ENCODE measurements at places on chromosomes 7 and 10. TPM values are rescaled to one million over a fixed set of nuclear protein-coding genes. Genes with fewer than 3 reads are reported as not detected.

- DNase-seq = peak; percentile 13
Observed at GRCh38 chr10:125976960-125977605, 80.7 kb downstream of the FANK1 start.

Gene FBXO24
- 1.3 TPM for total RNA-seq

DNA sequence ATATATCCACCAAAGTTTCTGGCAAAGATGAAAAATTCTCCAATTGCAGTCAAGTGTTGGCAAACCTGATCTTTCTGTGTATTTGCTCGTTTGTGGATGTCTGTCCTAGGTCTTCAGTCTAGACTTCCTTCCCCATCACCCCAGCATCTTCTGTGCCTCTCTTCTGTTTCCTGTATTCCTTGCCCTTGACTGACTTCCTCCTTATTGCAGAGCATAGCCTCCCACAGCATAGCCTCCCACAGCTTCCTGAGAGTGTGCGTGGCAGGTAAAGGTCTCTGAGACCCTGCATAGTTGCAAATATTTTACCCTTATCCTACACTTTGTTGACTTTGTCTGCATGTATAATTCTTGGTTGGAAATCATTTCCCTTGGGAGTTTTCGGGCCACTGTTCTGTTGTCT is 18.4 kb downstream of the SLC18A2 start:
- DNase-seq = no peak

Gene TBXAS1
- 1.3 TPM for total RNA-seq

DNA sequence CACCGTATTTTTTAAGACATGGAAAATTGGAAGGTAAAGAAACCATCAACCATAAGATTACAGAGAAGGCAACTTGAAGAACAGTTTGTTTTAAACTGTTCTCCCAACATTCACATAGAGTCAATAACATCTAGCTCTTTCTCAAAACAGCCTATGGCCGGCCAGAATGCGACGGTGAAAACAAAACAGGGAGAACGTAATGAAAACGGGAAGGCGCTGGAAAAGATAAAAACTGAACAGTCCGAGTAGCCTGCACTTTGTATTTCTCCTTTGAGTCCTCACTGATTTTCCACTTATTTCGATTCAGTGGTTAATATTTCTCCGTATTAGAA is 637 bp downstream of the MICU1 start:
- DNase-seq = peak; percentile 4

- DNase-seq = peak; percentile 67
Observed at GRCh38 chr10:112565434-112566053, 118.5 kb downstream of the VTI1A start.

- peak; percentile 22 for DNase-seq
Observed at GRCh38 chr7:64888901-64889685, 14.0 kb upstream of the ZNF273 start.

Gene CLEC2L
- total RNA-seq = not detected

DNA sequence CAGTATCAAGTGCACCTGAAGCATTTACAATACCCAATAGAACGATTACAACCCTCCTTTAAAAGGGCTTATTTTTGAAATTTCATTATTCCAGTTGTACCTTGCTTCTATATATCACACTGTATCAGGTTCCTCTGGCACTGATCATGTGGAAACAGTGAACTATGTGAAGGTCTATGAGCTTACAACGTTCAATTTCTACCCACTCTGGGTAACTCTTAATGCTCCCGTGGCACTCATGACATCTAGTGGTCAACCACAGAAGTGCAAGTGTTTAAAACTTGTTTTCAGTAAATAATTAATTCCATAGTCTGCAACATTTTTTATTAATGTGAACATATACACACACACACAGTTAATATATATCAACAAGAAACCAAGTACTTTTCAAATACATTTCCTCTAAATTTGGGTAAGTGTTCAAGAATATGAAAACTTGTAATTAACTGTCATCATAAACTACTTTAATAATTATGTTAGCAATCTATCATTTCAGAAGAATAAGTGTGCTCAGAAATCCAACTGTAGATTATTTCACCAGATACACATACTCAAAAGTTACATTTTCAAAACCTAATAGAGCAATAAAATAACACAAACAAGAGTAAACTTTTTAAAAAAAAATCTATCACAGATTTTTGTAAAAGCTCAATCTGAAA is 61.0 kb downstream of the MPP7 start:
- peak; percentile 50 for DNase-seq

- DNase-seq = no peak
Observed at GRCh38 chr10:100744136-100744986, 1.0 kb upstream of the PAX2 start.

Gene DDX50
- total RNA-seq = 35.2 TPM

DNA sequence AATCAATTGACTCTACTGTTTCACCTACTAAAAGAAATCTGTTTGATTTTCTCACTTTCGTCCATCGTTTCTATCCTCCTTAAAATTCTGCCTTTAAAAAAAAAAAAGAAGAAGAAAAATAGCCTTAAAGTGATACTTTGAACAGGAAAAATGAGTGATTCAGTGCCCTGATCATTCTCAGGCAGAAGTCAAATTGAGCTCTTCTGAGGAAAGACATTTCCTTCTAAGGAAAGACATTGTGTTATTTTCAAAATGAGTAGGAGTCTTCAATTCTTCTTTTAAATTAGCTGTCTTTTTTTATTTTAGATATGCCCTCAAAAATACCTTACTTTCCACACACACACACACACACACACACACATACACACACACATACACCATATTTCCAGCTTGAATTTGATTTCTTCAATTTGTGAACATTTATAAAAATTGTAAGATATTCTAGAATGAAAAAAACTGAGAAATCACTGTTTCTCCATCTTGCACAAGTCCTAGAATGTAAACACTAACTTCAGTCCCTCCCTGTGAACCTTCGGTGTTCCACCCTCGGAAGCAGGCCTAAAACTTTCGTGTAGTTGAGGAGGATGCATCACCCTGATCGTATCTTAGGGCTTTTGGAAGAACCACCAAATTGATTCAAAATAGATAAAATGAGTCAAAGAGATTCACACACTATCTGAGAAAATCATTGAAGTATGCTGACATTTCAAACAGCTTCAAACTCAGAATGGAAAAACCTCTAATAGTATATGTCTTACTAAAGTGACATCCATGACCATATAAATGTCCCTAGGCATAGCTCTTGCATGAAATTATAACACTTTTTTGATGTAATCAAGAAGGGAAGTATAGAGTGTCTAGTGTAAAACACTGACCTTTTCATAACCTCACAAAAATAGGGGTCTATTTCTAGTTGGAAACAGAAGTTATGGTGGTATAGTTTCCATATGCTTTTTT is 270.8 kb downstream of the GATA3 start:
- DNase-seq = no peak

- DNase-seq = no peak
Observed at GRCh38 chr10:129090618-129091366, 376.2 kb upstream of the MGMT start.

DNA sequence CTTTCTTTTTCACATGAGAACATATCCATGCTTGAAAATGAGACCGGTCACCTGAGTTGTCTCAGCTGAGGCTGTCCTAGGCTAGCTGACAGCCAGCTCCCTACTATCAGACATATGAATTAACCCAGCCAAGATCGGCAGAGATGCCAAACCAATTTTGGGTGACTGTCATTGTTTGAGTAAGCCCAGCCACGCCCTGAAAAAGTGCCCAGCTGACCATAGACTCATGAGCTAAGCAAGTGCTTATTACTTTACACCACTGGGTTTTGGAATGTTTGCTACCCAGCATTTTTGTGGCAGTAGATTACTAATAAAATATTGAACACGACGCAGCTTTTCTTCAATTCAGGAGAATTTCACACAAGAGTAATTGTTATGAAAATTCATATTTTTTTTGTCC is 265.2 kb upstream of the LYZL1 start:
- DNase-seq = no peak

Gene SPDYE16
- total RNA-seq = not detected

DNA sequence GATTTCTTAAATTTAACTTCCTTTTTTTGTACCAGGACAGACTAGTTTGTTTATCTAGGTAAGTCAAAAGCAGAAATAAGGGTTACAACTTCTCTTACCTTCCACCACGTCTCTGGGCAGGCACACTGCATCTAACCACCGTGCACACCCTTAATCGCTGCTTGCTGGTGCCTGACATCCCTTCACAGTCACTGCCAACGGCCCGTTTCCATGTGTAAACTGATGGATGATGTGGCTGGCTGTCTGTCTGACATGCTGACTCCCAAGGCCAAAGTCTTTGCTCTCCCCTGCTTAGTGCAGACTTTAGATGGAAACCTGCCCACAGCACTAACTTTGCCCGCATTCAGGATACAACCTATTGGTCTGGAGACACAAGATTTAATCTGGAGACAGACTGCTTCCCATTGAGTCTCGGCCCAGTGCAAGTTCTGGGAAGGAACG is 1.1 kb downstream of the TMEM273 start:
- DNase-seq = no peak

DNA sequence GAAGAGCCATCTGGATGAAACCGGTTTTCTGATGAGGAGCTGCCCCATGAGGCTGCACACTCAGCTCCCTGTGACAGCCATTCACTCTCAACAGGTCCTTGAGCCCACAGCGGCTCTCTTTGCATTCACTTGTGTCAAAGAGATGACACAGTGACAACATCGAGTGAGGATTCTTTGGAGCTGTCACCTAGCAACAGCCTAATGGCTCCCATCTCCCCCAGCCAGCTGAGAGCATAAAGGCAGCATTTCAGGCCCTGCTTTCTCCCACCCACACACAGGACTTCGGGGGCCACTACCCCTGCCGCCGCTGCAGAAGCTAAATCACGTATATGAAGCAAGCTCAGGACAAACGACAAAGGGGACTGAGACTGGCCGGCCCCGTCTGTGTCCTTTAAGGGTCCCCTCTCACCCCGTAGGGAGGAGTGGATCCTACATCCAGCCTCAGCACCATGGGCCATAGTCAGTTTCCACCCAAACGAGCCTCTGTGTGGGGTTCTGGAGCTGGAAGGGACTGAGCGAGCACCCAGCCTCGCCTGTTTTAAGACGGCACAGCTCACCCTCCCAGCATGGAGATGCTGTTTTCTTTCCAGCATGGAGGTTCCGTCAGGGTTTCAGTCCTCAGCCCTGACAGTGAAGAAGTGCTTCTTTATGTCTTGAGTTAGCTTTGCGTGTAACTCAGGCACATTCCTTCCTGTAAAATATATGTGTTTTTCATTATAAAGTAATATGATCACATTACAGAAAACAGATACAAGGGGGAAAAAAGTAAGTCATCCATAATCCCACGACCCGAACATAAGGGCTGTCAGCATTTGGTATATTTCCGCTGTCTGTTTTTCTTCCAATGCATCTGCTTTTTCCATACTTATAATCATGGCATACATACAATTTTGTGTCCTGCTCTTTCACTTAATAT is 4.9 kb downstream of the CPA4 start:
- no peak for DNase-seq

Gene ZNF438
- 4.3 TPM for total RNA-seq

- DNase-seq = no peak
Observed at GRCh38 chr10:88156341-88156740, 292.9 kb downstream of the PTEN start.

DNA sequence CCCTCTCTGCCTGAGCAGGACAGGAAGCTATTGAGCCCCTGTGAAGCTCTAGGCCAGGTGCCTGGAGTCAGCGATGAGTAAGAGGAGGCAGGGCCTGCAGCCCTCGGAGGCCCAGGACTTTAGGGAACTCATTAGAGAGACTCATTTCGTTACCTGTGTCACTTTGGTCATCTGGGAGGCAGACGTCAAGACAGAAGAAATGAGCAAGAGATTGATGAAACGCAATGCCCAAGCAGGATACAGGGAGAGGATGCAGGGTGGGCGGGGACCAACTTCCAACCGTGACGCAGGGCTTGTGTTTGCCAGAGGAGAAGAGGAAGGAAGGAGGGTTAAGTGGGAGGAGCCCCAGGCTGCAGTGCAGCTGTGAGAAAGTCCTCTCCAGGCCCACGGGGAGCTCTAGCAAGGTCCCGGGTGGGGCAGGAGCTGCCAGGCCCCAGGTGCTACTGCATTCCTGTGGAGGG is 26.4 kb upstream of the GNA12 start:
- peak; percentile 52 for DNase-seq

GRCh38 chr10:45044290-45044689 is 43.6 kb downstream of the ZNF22 start:
- no peak for DNase-seq

GRCh38 chr10:100359030-100359432 is 12.0 kb downstream of the SCD start:
- no peak for DNase-seq

Gene EPO
- 0.33 TPM for total RNA-seq

DNA sequence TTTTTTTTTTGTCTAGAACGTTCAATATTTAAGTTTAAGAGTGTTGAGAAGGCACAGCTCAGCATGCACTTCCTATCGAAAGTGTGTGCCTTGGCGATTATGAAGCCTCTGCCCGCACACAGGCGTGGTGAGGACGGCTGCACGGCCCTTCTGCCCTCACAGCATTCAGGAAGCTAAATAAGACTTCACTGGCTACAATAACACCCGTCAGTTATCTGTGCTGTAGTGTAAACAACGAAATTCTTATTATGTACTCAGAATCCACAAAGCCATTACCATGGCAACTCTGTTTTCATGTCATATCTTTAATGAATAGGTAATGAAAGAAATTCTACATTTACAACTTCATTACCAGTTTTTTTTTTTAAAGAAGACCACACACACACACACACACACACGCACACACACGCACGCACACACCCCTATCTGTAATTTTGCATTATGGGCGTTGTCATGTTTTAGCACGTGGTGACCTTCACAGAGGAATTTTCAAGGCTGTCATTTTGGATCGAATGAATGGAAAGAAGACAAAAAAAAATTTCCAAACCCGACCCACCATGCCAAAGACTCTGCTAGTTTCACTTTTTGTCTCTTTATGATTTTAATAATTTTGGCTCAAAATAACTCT is 254.8 kb upstream of the CTBP2 start:
- no peak for DNase-seq

GRCh38 chr7:89943525-89944050 is 210.7 kb upstream of the STEAP1 start:
- DNase-seq = no peak

Gene PRR15
- 2.9 TPM for total RNA-seq

Gene PHYHIPL
- total RNA-seq = 0.69 TPM

Gene CALML3
- total RNA-seq = not detected

GRCh38 chr7:66143876-66144332 is 29.3 kb downstream of the CRCP start:
- no peak for DNase-seq

Gene ZNF25
- 3.3 TPM for total RNA-seq

Gene LRRD1
- 0.59 TPM for total RNA-seq

Gene RELN
- total RNA-seq = 2.3 TPM

DNA sequence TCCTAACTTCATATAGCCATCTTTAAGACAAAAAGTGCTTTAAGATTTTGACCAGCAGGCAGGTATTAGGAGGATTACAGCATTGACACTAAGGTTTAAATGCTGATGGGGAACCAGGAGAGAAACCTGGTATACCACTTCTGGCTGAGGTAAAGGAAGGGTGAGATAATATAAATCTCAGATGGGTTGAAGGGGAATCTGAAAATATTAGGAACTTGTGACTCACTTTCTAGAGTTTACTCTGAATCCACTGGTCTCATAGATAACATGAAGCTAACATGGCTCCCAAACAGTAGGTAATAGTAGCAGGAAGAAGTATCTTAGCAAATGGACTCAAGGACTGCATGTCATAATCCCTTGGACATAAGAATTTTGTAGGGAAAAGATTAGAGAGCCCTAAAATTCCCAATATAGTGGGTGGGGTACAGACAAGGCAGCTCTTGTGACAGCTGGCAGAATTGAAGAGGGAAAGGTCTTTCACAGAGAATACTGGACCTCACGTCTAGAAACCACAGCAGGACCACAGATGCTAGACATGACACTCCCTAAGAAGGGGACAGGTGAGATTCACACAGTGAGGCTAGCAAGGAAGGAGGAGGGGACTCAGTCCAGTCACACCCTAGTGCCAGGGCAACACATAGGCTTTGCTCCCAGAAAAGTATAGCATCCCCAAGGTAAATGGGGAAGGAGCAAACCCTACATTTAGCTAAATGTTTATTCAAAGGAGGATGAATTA is 3.5 kb downstream of the PTTG1IP2 start:
- DNase-seq = no peak
